ENCODE measurements at places on chromosomes 1 and 21.

DNA sequence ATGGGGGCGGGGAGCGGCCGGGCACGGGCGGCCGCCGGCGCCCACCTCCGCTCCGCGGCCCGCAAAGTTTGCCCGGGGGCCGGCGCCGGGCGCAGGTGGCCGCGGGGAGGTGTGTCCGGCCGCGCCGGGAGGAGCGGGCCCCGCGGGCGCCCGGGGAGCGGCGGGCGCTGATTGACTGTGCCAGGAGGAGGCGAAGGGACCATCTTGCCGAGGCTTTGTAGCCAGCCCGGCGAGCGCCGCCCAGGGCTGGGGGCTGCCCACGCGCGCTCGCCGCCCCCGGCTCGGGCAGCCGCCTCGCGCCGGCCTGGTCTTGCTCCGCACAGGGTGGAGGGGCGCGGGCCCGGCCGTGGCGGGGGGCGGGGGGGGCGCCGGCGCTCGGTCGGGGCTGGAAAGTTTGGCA lies 432 bp downstream of the EPHB2 start:
- DNase-seq = no peak

- peak; percentile 31 for DNase-seq
These were observed 358.5 kb downstream of the GPATCH2 start for GRCh38 chr1:217272385-217272784.

- no peak for DNase-seq
These were observed 18.0 kb upstream of the TTC22 start for GRCh38 chr1:54819195-54819536.

GRCh38 chr1:32948390-32948722 lies 16.3 kb downstream of the RNF19B start:
- DNase-seq = no peak

DNA sequence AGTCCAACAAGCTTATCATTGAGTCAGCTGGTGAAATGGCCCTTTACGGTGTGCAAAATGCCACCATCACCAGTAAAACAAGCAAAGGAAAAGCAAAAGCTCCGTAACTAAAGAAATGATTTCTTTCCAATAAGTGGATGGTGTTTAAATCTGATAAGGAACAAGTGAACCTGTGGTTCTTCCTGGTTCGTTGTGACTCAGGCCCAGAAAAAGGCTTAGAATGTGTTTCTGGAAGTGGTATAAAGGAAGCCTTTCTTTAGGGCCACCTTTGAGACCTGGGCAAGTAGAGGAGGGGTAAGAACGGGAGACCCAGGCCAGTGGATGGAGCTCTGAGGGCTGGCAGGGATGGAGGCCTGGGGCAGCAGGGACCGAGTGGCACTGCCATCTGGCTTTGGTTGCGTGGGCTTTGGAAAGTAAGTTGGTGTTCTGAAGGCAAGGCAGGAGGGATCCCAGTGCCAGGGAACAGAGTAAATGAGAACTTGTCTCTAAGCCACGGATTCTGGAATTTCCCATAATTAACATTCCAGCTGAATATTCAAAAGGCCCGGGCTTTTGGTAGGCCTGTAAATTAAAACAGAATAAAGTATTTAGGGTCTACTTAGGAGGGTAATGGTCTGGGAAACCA lies 87.9 kb upstream of the LMO4 start:
- no peak for DNase-seq

- no peak for DNase-seq
These were observed 60.5 kb downstream of the BACE2 start for GRCh38 chr21:41228492-41228891.

- peak; percentile 88 for DNase-seq
These were observed 20.5 kb downstream of the HTR1D start for GRCh38 chr1:23196627-23197328.

- DNase-seq = no peak
These were observed 566.2 kb upstream of the RGS18 start for GRCh38 chr1:191592039-191592438.

DNA sequence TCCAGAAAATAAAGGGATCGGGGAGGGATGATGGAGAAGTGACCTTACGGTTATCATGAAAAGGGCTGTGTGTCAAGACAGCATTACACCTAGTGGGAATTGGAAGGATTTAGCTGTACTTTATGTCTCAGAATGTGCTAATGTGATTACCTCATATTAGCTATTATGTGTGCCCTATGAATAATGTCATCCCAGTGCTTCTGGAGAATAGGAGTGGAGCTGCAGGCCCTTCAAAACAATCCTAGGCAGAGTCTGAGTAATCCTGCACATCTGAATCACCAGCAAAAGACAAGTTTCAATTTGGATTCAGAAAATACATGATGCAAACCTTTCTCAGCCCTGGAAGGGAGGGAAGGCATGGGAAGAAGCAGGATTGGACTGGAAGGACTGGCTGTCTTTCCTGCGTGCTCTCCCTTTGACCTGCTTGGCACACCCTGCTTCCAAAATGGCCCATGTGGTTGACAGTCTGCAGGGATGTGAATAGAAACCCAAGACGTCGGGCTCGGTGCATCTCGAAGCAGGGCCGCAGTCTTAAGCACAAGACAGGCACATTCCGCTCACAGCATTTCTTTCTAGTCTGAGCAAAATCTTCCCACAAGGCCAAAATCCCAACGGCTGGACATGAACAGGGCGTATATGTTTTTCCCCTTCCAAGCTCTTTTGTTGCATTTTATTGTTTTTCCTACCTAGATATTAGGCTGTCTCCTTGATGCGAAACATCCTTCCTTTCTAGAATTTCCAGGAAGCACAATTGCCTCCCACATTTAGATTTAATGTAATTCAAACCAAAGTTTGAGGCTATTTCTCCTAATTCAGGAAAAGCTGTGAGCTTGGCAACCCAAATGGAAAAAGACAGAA lies 54.3 kb upstream of the TARBP1 start:
- DNase-seq = peak; percentile 77

DNA sequence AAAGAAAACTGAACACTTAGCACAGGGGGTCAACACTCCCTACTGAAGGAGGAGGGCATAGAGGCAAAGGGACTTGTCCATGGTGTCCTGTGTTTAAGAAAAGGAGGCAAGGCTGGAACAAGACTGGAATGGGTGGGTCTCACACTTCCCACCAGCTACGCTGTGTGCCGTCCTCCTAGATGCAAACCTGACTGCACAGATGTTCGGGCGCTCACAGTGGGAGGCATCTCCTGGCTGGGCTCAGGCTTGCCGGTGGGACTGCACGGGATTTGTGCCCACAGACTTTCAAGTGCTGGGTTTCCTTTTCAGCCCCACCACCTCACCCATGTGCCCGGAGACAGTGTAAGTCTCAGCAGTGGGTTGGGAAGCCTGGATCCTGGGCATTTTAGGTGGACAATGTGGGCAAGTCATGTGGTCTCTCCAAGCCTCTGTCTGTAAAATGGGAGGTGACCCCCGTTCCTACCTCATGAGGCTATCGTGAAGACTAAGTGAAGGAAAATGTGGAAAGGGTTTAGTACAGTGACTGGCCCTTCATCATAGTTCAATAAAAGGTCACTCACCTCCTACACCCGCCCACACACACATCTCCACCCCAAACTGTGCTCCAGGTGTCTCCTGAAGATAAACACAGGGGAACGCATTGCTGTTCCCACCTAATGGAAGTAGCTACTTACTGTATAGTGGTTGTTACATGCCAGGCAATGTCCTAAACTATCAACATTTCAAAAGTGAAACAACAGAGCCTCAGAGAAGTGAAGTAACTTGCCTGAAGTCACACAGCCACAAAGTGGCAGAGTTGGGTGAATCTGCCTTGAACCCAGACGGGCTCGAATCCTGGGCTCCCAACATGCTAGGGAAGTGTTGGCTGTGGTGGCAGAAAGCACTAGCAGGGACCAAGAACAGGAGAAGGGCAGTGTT lies 36.0 kb downstream of the ATP1A1 start:
- DNase-seq = no peak
